ENCODE measurements at places on chromosomes 6 and 20. TPM values are rescaled to one million over a fixed set of nuclear protein-coding genes. Genes with fewer than 3 reads are reported as not detected.

GRCh38 chr6:32623693-32624092, 13.5 kb upstream of the HLA-DQA1 start:
- no peak for DNase-seq

- DNase-seq: peak; percentile 69
Measured at GRCh38 chr6:158853072-158853879, 34.1 kb upstream of the EZR start.

GRCh38 chr6:125959041-125959440, 2.5 kb downstream of the HINT3 start:
- no peak for DNase-seq

The HEY2 gene
- 0.22 TPM for total RNA-seq

The TRIM26 gene
- 75.5 TPM for total RNA-seq
